AML-193 (cell line): ENCODE measurements at places on chromosomes 4 and X.

GRCh38 chr4:111283066-111283677 lies 660.3 kb upstream of the PITX2 start:
- peak; percentile 21 for DNase-seq

DNA sequence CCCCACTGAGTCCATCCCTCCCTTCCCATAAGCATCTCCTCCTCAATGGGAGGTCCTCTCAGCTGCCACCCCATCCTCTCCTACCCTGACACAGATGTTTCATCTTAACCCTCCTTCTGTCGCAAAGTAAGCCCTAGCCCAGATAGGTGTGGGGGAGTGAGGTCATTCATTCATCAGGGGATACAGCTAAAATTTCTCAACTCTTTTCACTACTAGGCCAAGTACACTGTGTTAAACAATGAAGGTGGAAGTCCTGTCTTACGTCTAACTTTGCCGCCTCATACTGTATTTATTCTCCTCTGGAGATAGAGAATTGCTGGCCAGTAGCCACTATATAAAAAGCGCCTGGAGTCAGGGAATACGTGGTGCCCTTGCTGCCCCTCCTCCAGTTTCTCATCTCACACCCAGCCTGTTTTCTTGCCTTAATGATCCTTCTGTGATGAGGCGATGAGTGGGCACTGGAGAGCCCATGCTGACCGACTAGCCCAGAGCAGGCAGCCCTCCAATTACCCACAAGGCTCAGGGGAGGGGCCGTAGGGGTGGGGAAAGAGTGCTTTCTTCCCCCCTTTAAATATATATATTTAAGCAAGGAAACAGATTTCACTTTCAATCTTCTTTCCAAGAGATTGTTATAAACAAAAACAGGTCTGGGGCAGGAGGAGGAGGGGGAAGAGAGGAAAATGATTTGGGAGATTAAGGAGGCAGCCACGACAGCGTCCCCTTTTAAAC lies 149.5 kb downstream of the PJA1 start:
- no peak for DNase-seq

DNA sequence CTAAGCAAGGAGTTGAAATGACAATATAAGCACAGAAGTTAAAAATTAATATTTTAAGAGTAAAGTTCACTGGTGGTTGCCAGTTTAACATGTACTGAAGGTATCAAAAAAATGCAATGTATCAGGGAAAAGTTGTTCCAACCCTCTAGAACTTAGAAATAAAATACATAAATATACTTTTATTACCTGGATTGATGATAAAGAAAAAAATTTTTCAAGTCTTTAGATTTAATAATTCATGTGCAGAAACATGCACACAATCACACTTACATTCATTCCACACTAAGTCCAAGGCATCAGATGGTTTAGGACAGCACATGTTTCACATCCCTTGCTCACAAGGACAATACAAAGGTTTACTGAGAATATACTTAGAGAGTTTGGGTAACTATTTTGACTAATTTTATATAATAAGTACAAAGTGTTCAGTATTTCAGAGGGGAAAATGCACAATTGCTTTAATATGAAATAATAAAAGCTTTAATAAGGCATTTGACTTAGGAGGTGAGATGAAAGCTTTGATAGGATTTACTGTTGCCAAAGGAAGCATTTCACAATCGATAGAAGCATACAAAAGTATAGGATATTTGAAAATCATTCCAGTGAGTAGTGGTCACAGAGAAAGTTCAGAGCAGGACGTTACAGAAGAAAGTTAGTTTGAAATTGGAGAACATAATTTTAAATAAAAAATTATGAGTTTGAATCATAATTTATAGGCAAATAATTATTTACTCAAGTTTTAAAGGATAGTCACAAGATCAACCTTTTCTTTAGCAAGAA lies 392 bp upstream of the UGT2A3 start:
- no peak for DNase-seq

- no peak for DNase-seq
These were observed 124.2 kb upstream of the EOLA2 start for GRCh38 chrX:150062292-150063137.

GRCh38 chr4:128525387-128525786 lies 237.8 kb upstream of the PGRMC2 start:
- DNase-seq: no peak

GRCh38 chr4:56348576-56348975 lies 38.7 kb downstream of the AASDH start:
- DNase-seq: no peak

DNA sequence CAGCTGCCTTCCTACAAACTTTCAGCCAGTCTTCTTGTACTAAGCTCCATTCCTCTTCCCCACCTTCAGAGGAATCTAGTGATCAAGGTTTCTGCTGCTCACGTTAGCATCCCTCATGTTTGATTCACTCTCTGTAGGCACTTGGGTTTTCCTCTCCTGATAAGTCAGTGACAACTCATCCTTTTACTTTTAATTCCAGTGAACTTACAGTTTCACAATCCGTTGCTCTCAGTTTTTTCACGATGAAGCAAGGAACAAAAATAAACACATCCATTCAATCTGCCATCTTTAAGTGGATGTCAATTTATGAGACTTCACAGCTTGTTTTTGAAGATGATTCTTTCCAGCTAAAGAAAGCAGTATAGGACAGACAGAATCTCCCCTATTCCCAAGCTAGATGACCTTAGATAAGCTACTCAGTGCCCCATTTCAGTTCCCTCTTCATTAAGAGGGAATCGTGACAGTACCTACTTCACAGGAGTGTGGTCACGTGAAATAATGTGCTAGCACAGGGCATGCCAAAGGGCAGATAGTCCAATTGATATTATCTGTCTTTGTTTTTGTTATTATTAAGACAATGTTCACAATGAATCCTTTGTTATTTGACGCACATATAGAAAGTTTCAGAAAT lies 234.3 kb downstream of the PALLD start:
- DNase-seq: no peak

GRCh38 chr4:94759767-94760211 lies 2.0 kb downstream of the BMPR1B start:
- no peak for DNase-seq

DNA sequence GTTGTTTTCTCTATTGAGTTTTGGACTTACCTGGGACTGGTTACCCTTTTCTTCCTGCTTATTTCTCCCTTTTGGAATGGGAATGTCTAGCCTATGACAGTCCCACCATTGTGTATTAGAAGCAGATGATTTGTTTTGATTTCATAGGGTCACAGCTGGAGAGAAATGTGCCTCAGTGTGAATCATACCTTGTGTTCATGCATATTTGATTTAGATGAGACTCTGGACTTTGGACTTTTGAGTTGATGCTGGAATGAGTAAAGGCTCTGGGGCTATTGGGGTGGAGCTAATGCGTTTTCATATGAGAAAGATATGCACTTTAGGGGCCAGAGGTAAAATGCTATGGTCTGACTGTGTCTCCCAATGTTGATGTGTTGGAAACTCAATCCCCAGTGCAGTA lies 30.5 kb upstream of the TEX13C start:
- no peak for DNase-seq

GRCh38 chr4:13816472-13816871 lies 188.9 kb upstream of the BOD1L1 start:
- no peak for DNase-seq

- DNase-seq: no peak
These were observed 12.4 kb upstream of the RGS12 start for GRCh38 chr4:3280466-3280865.
